ENCODE measurements at places on chromosomes 7 and 10.

DNA sequence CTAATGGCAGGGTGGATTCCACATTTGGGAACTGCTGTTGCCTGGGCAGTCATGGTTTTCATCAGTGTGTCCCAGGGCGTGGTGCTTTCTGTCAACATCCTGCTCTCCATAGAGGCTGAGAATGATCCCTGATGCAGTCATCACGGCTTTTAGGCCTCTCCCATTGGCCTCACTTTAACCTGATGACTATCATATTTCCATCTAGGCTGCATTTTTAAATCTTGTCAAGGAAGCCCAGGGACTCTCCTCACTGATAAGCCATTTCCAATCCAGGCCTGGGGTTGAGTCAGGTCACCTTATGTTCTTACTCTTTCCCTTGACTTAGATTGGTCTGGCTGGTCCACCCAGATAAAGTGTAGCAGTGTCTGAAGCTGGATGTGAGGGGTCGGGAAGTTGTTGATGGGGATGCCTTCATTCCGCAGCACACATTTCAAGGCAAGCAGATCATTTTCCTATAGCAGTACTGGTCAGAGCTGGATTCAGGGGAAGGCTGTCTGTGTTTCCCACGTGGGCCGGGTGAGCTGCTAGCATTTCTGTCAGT lies 177.0 kb downstream of the AUTS2 start:
- no peak for DNase-seq

DNA sequence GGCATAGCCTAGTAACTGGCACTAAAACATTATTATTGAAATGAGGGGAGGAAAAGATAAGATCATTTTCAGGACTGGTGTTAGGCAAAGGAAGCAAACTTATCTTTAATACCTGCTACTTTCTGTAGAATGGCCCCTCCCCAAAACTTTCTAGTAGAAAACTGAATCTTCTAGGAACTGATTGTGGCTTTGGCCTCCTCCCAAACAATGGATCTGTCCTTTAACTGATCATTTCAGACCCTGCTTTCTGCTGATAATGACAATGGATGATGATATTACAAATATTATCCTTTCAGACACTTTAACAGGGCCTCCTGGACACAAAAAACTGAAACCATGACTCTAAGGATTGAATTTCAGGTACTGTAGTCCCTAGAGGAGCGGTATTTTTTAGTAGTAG lies 55.1 kb downstream of the EZH2 start:
- DNase-seq, result no peak

GRCh38 chr10:86123715-86124114 lies 242.9 kb downstream of the GRID1 start:
- no peak for DNase-seq

DNA sequence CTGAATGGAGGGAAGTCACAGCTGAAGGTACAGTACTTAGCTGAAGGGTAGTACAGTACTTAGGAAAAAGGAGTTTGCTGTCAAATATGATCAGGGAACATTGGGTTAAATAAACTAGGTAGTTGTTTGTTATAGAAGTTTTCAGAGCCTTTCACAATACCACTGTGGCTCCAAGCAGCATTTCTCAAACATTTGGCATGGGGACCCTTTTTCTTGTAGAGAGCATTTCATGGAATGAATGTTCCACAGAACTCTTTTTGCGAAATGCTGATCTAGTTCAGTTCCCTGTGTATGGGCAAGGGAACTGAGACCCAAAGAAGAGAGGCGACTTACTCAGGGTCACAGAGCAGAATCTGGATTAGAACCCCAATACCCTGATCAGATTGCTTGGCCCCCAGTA lies 31.5 kb upstream of the DDX50 start:
- DNase-seq, result no peak

- no peak for DNase-seq
These were observed 180.0 kb downstream of the PHF14 start for GRCh38 chr7:11153694-11154093.

GRCh38 chr10:59027975-59028655 lies 148.3 kb upstream of the PHYHIPL start:
- no peak for DNase-seq

DNA sequence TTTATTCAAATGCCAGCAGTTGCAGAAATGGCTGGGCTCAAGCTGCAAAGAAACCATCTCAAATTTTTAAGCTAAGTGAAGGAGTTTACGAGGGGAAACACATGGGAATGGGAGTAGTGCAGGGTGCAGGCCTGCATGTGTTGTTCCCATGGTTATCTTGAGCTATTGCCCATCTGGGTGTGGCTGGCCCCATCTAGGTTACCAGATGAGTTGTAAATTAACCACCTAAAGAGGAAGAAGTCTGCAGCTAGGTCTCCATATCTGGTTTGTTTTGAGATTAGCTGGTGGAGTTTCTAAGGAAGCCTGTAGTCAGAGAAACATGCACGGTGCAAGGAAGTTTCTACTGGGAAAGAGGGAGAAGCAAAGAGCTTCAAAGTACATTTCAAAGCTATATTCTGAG lies 23.3 kb upstream of the STEAP2 start:
- no peak for DNase-seq

DNA sequence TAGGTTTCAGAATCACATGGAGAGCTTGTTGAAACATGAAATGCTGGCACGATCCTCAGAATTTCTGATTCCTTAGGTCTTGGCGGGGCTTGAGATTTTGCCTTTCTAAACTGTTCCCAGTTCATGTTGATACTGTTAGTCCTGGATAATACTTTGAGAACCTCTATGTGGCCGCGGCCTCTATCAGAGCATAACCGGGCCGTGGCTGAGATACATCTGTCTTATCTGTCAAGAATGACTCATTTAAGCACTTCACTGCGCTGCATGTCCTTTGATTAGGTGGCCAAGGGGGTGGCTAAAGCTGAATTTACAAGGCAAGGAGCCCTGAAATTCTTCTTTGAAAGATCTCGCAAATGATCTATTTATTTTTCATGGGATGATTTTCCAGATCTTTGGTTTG lies 66.9 kb downstream of the GALNT17 start:
- DNase-seq, result no peak

DNA sequence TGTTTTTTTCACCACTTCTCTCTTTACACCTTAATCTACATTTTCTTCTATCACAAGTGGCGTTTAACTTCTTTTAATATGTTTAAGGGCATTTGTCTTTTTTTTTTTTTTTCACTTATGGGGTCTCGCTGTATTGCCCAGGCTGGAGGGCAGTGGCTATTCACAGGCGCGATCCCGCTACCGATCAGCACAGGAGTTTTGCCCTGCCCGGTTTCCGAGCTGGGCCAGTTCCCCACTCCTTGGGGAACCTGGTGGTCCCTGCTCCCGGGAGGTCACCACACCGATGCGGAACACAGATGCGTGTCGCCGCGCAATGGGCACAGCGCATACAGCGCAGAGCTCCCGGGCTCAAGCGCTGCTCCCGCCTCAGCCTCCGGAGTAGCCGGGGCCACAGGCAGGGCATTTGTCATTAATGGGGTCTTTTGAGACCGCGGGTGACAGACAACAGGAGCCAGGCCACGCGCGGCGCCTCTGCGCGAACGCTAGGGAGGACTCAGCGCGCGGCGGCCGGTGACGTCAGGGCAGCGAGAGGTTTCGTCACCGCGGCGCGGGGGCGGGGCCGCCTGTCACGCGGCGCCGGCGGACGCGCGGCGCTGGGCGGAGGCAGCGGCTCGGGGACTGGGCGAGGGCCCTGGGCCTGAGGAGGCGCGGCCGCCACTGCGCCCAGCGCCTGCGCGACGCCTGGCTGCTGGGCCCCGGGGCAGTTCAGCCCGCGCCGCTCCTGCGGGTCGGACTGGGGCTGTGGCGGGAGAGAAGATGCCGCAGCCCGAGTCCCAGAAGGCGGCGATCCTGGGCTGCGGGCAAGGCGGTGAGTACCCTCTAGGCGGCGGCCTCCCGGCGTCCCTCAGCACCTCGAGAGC lies at the start of gene GALNT11:
TSS of gene GALNT11 (plus strand) at position 598 of the 860 bp plus-strand sequence. CDS start 68,554 bp downstream, outside the sequence.
- DNase-seq, result peak; percentile 65

- no peak for DNase-seq
These were observed 121.5 kb upstream of the SH2B2 start for GRCh38 chr7:102165136-102165535.

DNA sequence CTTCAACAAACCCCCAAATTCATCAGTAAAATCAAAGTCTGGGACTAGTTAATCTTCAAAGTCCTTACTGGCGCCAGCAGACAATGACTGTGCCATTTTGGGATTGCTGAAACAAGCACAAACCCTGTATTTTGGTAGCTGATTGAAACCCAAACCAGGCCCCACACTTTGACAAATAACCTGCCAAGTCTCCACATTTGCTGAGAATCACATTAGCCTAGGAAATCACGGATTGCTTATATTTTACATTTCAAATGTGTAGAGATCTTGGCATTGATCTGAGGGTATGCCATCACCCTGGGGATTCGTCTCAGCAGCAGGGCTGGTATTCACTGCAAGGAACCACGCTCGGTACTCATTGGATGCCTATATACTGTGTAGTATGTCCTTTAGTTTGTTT lies 501.1 kb downstream of the CALN1 start:
- DNase-seq, result no peak

DNA sequence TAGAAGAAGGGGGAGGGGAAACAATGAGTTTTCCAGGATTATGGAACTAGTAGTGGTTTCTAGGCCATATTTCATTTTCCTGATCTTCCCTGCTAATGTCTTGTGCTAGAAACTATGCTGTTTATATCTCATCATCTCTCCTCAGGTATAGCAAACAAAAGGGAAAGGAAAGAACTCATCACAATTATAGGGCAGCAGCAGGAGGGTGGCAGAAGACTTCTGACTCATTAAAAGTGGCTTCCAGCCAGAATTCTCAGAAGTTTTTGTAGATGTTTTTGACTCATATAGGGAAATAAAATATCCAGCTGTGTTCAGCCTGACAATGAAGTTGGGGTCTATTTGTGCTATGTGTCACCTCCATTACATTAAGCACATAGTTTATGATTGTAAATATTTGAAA lies 6.5 kb downstream of the AHR start:
- DNase-seq, result no peak

- no peak for DNase-seq
These were observed 24.1 kb downstream of the AMZ1 start for GRCh38 chr7:2711895-2712675.
